ENCODE measurements at places on chromosomes 3 and 15.

GRCh38 chr15:35088329-35088728 is 3.2 kb upstream of the NANOGP8 start:
- no peaks in the 10 kb centered on the region for H3K4me1 ChIP-seq
- DNase-seq: no peak
- no peaks in the 10 kb centered on the region for H3K36me3 ChIP-seq
- no peak overlapping the region for H3K4me3 ChIP-seq
- no peak overlapping the region for H3K27ac ChIP-seq
- no peaks in the 10 kb centered on the region for H3K27me3 ChIP-seq

DNA sequence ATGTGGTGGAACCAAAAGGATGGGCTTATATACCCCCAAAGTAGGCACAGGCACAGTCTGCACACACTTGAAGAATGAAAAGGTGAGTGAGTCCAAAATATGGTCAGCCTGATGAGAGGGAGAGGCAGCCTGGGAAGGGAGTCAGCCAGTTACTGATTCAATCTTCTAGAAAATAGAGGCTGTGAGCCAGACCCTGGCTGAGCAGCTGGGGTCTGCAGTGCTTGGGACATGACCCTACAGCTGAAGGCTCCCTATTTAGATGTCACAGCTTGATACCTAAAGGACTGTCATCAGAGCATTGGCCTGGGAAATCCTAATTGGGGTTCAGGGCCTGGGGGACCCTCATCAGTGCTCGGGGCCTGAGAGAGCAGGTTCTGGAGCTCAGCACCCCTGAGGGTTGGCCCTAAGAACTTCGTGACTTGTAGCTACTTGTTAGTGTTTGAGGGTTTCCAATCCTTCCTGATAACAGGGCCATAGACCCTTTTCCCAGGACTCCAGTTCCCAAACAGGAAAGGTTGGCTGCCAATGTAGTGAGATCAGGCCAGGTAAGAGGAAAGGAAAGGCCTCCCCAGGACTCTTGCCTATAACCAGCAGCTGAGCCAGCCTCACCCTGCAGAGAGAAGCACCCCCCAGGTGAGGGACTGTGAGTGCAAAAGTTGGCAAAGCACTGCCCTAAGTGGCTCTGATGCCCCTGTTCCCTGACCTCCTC is 54.7 kb upstream of the SLCO2A1 start:
- H3K36me3 ChIP-seq: no peaks in the 10 kb centered on the region
- H3K27me3 ChIP-seq: no peaks in the 10 kb centered on the region
- no peak overlapping the region for H3K4me3 ChIP-seq

GRCh38 chr3:105862217-105862616 is 6.6 kb downstream of the CBLB start:
- H3K36me3 ChIP-seq: peaks cover 11% of the 10 kb centered on the region
- H3K4me1 ChIP-seq: peaks cover under 1% of the 10 kb centered on the region
- no peaks in the 10 kb centered on the region for H3K27me3 ChIP-seq
- no peak overlapping the region for H3K4me3 ChIP-seq
- no peak for DNase-seq

- H3K27ac ChIP-seq: no peak overlapping the region
- no peaks in the 10 kb centered on the region for H3K4me1 ChIP-seq
- no peaks in the 10 kb centered on the region for H3K27me3 ChIP-seq
- no peaks in the 10 kb centered on the region for H3K36me3 ChIP-seq
- DNase-seq: no peak
These were observed 9.7 kb upstream of the FBLN2 start for GRCh38 chr3:13539292-13539638.

DNA sequence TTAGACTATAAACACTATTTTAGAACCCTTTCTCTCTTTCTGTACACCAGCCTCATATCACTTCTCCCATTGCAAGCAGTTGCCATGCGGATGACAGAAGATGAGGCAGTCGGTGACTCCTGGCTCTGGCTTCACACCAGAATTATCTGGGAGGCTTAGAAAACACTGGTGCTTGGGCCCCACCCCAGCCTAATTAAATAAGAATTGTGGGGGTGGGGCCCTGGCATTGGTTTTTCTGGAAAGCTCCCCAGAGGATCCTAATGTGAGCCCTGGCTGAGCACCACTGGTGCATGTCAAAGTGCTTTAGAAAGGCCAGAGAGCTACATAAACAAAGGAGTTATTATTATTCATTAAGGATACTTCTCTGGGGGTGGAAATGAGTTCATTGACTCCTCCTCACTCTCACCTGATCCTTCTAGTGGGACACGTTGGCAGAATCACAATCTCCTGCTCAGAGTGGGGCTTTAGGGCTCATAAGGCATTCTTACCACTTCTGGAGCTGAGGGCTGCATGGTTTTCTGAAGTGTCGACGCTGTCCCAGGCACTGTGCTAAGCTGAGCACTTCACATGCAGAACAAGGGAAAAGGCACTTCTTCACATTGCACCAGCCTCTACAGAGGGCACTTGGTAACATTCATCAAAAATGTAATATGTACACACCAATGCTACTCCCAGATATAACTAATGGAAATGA is 188.5 kb upstream of the TLE3 start:
- no peak for DNase-seq
- no peaks in the 10 kb centered on the region for H3K36me3 ChIP-seq
- no peaks in the 10 kb centered on the region for H3K27me3 ChIP-seq
- peaks cover 9% of the 10 kb centered on the region for H3K4me1 ChIP-seq

GRCh38 chr3:111904376-111905241 is 45.5 kb downstream of the PHLDB2 start:
- H3K27ac ChIP-seq: peak overlapping the region; percentile 51
- no peak for DNase-seq
- H3K36me3 ChIP-seq: no peaks in the 10 kb centered on the region
- no peaks in the 10 kb centered on the region for H3K27me3 ChIP-seq
- peaks cover 7% of the 10 kb centered on the region for H3K4me1 ChIP-seq
- H3K4me3 ChIP-seq: no peak overlapping the region

- no peak overlapping the region for H3K4me3 ChIP-seq
- no peaks in the 10 kb centered on the region for H3K36me3 ChIP-seq
- peaks cover 3% of the 10 kb centered on the region for H3K4me1 ChIP-seq
- no peak for DNase-seq
These were observed 2.3 kb downstream of the TPM1 start for GRCh38 chr15:63044645-63045464.

- H3K36me3 ChIP-seq: no peaks in the 10 kb centered on the region
- H3K27ac ChIP-seq: no peak overlapping the region
- H3K27me3 ChIP-seq: no peaks in the 10 kb centered on the region
- no peak overlapping the region for H3K4me3 ChIP-seq
These were observed 18.0 kb downstream of the APOD start for GRCh38 chr3:195565716-195566115.

GRCh38 chr15:60518511-60518910 is 39.6 kb upstream of the ICE2 start:
- no peak overlapping the region for H3K27ac ChIP-seq
- no peaks in the 10 kb centered on the region for H3K27me3 ChIP-seq
- no peak overlapping the region for H3K4me3 ChIP-seq
- H3K4me1 ChIP-seq: no peaks in the 10 kb centered on the region
- H3K36me3 ChIP-seq: peaks cover 7% of the 10 kb centered on the region
- DNase-seq: no peak

- peaks cover 15% of the 10 kb centered on the region for H3K4me1 ChIP-seq
- peak overlapping the region; percentile 90 for H3K27ac ChIP-seq
- peaks cover 3% of the 10 kb centered on the region for H3K36me3 ChIP-seq
- H3K4me3 ChIP-seq: peak overlapping the region; percentile 84
These were observed 975 bp downstream of the PCSK6 start for GRCh38 chr15:101488300-101489164.

GRCh38 chr3:170027233-170028102 is 10.3 kb upstream of the GPR160 start:
- no peaks in the 10 kb centered on the region for H3K27me3 ChIP-seq
- no peak overlapping the region for H3K27ac ChIP-seq
- no peaks in the 10 kb centered on the region for H3K4me1 ChIP-seq
- no peaks in the 10 kb centered on the region for H3K36me3 ChIP-seq

Measured in liver (tissue), 10 donors.